ENCODE measurements at places on chromosomes 5 and 9.

DNA sequence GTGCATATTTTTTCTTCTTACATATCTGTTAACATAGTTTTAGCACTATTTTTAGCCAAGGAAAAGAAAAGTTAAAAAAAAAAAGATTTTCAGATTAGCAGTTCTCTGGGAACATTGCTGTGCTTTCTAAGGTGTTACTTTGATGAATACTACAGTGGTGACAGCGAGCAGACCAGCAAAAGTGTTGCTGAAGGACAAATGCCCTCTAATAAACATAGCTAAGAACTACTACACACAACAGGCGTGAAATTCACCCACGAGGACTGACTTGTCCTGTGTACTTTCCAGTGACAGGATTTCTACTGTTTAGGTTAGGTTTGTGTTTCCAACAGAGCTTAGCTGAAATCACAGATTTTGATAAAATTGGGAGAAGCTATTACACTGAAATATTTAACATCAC lies 153.8 kb downstream of the HCN1 start:
- DNase-seq: no peak

GRCh38 chr5:53590759-53591158 lies 30.3 kb downstream of the NDUFS4 start:
- DNase-seq: no peak

DNA sequence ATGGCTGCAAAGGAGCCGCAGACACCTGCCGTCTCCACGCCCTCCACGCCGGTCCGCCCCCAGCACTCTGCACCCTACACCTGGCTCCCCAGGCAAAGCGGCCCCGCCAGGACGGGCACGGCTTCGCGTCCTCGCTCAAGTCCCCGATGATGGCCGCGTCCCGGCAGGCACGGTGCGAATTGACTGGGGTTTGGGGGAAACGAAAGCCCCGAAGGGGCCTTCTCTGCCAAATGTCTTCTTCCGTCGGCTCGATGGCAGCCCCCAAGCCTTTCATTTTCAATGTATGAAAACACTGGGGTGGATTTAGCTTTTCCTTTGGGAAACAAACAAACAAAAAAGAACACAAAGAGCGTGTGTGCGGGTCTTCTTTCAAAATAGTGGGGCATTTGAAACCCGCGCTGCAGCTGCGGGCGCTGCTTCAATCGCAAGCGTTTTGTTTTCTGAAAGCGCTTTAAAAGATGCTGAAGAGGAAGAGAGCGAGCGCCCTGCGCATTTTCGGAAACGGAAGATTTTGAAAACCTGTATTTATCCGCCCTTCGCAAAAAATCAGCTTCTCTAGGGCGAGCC lies 160.0 kb downstream of the RMI1 start:
- no peak for DNase-seq

GRCh38 chr9:81892440-81892839 lies 35.8 kb upstream of the SPATA31D4 start:
- DNase-seq: no peak

- no peak for DNase-seq
Observed at GRCh38 chr5:158824241-158824882, 275.4 kb downstream of the EBF1 start.

DNA sequence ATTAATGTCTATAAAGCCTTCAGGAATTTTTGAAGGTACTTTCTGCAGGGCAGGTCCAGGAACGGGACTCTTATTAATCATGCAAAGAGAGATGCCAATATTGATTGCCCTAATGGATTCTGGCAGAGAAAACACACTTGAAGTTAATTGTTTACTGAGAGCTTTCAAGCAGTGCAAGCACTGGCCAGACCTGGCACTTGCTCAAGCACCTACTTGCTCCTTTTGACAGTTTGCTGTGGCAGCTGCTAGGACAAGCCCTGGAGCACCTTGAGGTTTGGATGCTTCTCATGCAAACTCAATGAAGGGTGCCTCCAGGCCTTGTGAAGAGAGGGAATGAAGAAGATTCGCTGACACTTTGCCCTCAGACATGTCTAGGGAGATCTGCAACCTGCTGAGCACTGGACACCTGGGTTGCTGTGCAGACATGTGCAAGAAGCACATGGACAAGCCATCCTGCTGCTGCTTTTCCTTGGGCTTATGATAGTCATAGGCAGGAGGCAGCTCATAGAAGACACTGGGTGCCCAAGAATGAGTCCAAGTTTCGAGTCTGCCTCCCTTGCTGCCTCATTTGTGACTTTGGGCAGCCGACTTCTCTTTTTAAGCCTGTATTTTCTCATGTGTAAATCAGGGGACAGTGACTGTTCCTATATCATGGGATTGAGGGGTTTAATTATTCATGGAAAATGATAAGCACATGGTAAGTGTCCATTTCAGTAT lies 88.8 kb upstream of the EQTN start:
- DNase-seq: no peak

GRCh38 chr9:13860019-13860418 lies 453.9 kb downstream of the NFIB start:
- no peak for DNase-seq

DNA sequence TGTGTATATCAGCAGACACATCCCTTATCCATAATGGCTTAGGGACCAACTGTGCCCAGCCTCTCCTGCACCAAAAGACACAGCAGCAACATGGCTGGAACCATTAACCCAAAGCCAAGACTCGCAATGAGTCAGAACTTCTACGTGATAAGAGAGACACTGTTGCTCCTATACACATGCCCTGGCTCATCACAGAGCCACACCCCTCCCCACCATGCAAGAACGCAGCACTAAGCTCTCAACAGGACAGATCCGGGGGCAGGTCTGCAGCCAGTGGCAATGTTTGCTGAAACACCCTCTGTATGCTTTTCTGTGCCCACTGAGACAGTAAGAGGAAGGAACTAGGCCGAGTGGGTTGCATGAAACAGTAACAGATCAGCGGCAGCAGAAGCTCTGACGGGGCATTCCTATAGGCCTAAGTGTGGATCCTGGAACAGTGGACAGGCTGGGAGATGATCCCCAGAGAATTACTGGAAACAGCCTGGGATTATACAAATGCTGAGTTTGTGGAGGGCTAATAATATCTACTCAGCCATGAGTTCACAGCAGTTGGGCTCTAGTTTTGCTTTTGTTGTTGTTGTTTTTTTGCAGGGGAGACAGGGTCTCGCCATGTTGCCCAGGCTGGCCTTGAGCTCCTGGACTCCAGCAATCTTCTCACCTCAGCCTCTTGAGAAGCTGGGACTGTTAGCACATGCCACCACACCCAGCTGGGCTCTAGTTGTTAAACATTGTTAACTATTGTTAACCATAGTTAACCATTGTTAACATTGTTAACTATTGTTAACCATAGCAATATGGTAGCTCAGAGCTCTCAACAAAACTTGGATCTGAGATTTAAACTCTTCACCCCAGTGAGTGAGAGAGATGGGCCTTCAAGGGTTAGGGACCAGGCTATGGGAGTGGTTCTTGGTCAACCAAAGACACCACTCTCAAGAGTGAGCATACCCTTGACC lies 41.0 kb downstream of the B4GALT1 start:
- DNase-seq: no peak
